ENCODE measurements at places on chromosomes 16 and 17.

DNA sequence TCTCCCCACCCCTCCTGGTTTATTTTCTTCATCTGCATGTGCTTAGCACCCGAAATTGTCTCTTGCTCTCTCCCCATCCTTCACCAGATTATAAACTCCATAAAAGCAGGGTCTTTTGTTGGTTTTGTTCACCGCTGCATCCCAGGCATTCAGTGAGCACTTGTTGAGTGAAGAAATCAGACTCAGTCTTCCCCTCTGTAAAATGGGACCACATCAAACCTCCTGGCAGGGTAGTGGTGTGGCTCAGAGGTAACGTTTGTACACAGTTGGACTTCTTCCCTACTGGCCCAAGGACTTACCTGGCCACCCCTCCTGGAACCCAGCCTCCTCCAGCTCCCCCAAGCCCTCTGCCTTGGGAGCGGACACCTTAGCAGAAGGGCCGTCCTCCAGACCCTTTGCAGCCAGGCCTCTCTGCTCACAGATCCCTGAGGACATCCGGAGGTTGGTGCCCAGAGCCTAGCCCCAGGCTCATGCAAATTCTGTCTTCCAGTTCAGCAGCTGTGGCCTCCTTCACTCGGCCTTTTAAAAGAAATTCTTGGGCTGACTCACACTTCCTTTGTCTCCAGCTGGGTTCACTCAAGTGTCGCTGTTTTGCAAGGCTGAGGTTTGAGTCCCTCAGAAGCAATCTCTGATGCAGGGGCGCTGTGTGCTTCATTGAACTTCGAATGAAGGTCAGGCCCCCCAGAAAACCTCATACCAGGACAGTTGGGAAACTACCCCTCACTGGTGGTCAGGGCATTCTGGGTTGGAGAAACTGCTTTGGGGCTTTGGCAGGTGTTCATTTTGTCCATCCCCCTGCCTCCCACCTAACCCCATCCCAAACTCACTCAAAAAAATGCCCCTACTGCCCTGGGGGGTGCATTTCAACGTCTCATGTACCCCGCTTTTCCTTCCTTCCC lies 16.8 kb upstream of the RMI2 start:
- peak; percentile 97 for DNase-seq
- no peaks in the 10 kb centered on the region for H3K36me3 ChIP-seq
- H3K4me3 ChIP-seq: peak overlapping the region; percentile 55
- H3K4me1 ChIP-seq: peaks cover 39% of the 10 kb centered on the region

- H3K36me3 ChIP-seq: no peaks in the 10 kb centered on the region
- H3K4me3 ChIP-seq: no peak overlapping the region
- H3K27ac ChIP-seq: no peak overlapping the region
- no peaks in the 10 kb centered on the region for H3K27me3 ChIP-seq
- H3K4me1 ChIP-seq: peaks cover 34% of the 10 kb centered on the region
Measured at GRCh38 chr17:8060274-8060673, 21.4 kb downstream of the ALOX15B start.

DNA sequence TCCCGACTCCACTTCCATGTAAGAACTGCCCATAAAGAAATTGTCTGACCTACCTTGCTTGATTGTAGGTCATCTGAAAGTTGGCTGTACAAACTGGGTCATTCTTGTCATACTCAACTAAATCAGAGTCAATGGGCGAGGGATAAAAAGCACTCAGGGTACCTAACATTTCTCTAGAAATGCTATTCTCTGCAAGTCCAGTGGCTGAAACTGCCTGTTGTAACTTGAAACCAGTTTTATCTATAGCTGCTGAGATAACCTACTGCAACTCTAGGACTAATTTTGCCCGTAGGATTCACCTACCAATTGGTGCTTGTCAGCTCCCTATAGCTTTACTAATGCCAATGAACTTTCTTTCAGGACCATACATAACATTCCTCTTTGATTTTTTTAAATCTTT lies 100.1 kb upstream of the GRIN2A start:
- H3K27me3 ChIP-seq: no peaks in the 10 kb centered on the region
- DNase-seq: no peak

GRCh38 chr17:59669411-59669810 lies 37.8 kb downstream of the PTRH2 start:
- H3K27ac ChIP-seq: peak overlapping the region; percentile 73
- H3K4me1 ChIP-seq: peaks cover 74% of the 10 kb centered on the region
- H3K36me3 ChIP-seq: peaks cover 87% of the 10 kb centered on the region
- H3K4me3 ChIP-seq: no peak overlapping the region
- H3K27me3 ChIP-seq: no peaks in the 10 kb centered on the region

DNA sequence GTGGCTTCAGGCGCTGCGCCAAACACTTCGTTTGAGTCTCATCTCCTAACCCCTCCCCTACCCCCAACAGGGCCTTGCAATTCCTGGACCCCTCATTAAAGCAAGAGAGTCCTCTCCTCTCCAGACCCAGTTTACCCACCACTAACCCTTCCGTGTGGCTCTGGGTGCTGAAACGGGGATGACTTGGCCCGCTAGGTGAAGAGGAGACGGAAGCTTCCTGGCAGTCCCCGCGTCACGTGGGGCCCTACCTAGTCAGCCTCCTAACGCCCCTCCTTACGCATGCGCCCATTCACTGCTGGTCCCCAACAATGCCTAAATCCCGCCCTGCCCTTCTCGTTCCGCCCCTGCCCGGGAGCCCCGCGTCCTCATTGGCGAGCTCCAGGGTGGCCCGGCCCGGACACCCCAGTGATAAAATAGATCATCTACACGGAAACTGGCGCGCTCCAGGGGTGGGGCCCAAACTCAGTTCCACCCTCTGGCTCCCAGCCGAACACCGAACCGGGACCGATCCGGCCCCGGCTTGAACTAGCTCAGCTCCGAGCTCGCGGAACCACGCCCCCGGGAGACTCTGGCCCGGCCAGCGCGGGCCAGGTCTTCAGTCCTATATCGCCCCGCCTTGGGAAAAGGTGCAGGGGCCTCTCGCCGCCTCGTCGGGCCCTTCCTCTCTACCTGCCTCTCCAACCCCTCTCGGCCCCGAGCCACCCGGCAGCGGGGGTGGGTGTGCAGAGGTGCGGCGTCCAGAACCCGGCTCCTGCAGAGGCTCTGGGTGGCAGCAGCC lies at the start of gene SLC16A13:
Gene SLC16A13 (plus strand): TSS at position 425 of the 778 bp plus-strand sequence. CDS start 368 bp downstream, outside the sequence.
- H3K4me1 ChIP-seq: peaks cover 12% of the 10 kb centered on the region
- no peaks in the 10 kb centered on the region for H3K27me3 ChIP-seq
- DNase-seq: peak; percentile 99
- no peaks in the 10 kb centered on the region for H3K36me3 ChIP-seq
- peak within 1 kb of the TSS; percentile 84 for H3K4me3 ChIP-seq

- H3K36me3 ChIP-seq: no peaks in the 10 kb centered on the region
- no peak for DNase-seq
- no peaks in the 10 kb centered on the region for H3K27me3 ChIP-seq
- no peaks in the 10 kb centered on the region for H3K4me1 ChIP-seq
Measured at GRCh38 chr16:25210758-25211157, 6.0 kb upstream of the AQP8 start.

GRCh38 chr17:15422392-15422965 lies 44.9 kb downstream of the CDRT4 start:
- H3K27ac ChIP-seq: no peak overlapping the region
- DNase-seq: no peak
- H3K4me1 ChIP-seq: no peaks in the 10 kb centered on the region
- no peaks in the 10 kb centered on the region for H3K36me3 ChIP-seq
- no peak overlapping the region for H3K4me3 ChIP-seq
- no peaks in the 10 kb centered on the region for H3K27me3 ChIP-seq

GRCh38 chr17:78316867-78317789 lies 42.7 kb downstream of the SOCS3 start:
- no peak overlapping the region for H3K4me3 ChIP-seq
- H3K27me3 ChIP-seq: no peaks in the 10 kb centered on the region
- peak; percentile 42 for DNase-seq
- H3K27ac ChIP-seq: no peak overlapping the region

DNA sequence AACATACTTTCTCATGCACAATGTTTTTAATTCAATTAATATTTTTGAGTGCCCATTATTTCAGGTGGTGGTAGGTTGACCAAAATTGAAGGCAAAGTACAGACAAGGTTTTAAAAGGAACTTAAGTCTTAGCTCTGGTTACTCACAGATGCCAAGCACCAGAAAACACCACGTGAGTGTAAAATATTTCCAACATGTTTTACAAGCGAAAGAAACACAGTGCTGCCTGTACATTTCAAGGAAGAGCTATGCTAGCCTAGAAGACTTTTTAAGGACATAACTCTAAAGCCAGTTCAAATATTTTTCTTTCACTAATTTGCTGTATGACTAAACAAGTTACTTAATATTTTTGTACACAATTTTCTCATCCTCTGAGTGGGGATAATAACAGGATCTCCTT lies 736.4 kb upstream of the GOT2 start:
- H3K4me1 ChIP-seq: no peaks in the 10 kb centered on the region
- H3K27me3 ChIP-seq: no peaks in the 10 kb centered on the region
- DNase-seq: no peak
- no peak overlapping the region for H3K27ac ChIP-seq
- H3K4me3 ChIP-seq: no peak overlapping the region
- no peaks in the 10 kb centered on the region for H3K36me3 ChIP-seq

- H3K27me3 ChIP-seq: no peaks in the 10 kb centered on the region
- peaks cover 9% of the 10 kb centered on the region for H3K36me3 ChIP-seq
- no peak for DNase-seq
- H3K4me3 ChIP-seq: no peak overlapping the region
- H3K4me1 ChIP-seq: no peaks in the 10 kb centered on the region
- no peak overlapping the region for H3K27ac ChIP-seq
Measured at GRCh38 chr17:50689251-50689650, 18.5 kb downstream of the ANKRD40 start.

- H3K27me3 ChIP-seq: no peaks in the 10 kb centered on the region
- H3K4me3 ChIP-seq: no peak overlapping the region
- DNase-seq: peak; percentile 91
- peaks cover 39% of the 10 kb centered on the region for H3K36me3 ChIP-seq
- H3K4me1 ChIP-seq: peaks cover 19% of the 10 kb centered on the region
Measured at GRCh38 chr17:42819939-42820535, 4.0 kb downstream of the BECN1 start.
